Pulmonary artery endothelial cell (primary cell): ENCODE measurements at places on chromosomes 4 and X. TPM values are rescaled to one million over a fixed set of nuclear protein-coding genes. Genes with fewer than 3 reads are reported as not detected.
A peak's percentile ranks its signal among the peaks of the same experiment; 100 is the strongest.

ARL9 gene
- 0.07 TPM in 2 replicates for total RNA-seq

TMPRSS11A gene
- total RNA-seq, result not detected in 2 replicates

NCAPG gene
- 31.1 and 57.1 TPM in 2 replicates for total RNA-seq

FGA gene
- not detected in 2 replicates for total RNA-seq

BGN gene
- 22.9 and 35.6 TPM in 2 replicates for total RNA-seq

XAGE1A gene
- not detected in 2 replicates for total RNA-seq

TMPRSS11B gene
- not detected in 2 replicates for total RNA-seq

DSPP gene
- total RNA-seq, result not detected in 2 replicates

GBA3 gene
- total RNA-seq, result not detected in 2 replicates

GALNTL6 gene
- total RNA-seq, result not detected in 2 replicates

MND1 gene
- total RNA-seq, result 2.9 and 6.0 TPM in 2 replicates

DNA sequence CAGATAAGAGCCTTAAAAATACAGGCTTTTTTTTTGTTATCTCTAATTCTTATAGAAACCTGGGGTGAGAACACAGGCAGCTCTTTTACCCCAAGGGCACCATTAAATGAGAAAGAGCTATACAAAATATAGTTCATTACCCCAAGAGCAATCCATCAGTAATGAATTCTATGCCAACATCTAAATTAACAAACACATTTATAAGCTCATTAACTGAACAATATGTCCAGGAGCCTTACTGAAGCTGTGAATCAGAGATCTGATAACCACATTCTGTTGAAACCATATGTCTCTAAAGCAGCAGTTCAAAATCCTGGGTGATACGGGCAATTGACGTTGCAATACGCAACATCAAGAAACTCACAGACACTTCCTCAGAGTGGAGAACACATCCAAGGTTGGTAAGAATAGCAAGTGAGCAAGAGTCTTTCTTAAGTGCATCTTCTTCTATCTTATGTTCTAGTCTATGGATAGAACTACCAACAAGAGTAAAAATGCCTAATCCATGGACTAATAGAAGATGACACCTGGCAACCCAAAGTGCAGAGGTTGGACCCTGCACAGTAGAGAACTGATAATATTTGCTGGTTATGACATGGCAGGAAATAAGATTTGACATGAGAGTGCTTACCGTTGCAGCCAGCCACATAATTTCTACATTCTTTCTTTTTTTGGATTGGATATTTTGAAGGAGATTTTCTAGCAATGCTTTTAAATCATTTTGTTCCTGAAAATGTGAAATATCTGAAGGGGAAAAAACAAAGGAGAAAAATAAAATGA is 449.3 kb downstream of the IL15 start:
- DNase-seq, result no peak

GRCh38 chr4:13537832-13538177 is 6.5 kb downstream of the NKX3-2 start:
- DNase-seq, result no peak

GRCh38 chr4:65669111-65670019 is 924 bp downstream of the EPHA5 start:
- no peak for DNase-seq

DNA sequence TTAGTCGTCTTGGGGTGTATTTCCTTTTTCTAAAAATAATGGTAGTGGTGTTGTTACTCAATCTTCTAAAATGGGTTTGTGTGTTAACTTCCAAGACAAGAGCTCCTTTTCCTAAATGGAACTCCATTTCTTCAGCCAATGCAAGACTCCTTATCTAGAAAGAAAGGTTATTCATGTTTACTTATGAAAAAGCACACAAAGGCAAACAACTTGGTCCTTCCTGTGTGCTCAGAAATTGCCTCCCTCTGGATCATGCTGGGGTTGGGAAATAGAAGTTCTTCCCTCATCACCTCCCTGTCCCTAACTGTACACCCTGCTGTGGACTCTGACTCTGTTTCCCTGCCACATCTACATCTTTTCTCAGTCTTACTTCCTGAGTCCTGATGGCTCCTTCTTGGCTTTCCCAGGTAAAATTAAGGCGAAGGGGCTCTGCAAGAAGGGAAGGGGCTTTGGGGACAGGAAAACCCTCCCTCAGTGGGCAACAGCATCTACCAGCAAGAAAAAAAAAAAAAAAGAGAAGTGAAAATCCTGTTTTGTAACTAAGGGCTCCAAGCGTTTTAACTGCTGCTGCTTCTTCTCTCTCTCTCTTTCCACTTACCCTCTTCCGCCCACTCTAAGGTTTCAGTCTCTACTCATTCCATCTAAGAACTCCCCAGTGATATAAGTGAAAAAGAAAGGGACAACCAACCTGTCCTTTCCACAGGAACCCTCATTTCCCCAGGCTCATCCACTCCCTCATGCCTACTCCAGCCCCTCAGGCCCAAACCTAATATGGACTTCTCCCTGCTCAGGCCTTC is 19.8 kb upstream of the TASL start:
- no peak for DNase-seq

DNA sequence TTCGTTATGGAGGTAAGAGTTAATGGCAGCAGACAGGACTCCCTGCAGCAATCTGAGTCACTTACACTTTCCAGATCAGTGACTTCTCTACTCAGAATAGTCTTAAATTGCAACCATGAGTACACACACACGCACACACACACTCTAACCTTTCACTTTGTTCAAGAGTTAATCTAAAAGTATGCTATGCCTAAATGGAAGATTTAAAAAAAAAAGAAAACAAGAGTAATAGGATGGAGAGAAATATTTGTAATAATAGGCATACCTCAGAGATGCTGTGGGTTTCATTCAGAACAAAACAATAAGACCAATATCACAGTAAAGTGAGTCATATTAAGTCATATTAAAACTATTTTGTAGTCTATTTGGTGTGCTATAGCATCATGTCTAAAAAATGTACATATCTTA is 969.1 kb upstream of the PCDH10 start:
- peak; percentile 10 for DNase-seq

GRCh38 chr4:165872461-165873297 is at the start of gene TLL1:
Gene TLL1, plus strand, starts transcription at chr4:165873237. Its CDS starts 668 bp downstream, at chr4:165873905.
- DNase-seq, result no peak

- DNase-seq, result no peak
Measured at GRCh38 chrX:39773923-39774773, 323.6 kb downstream of the BCOR start.

GRCh38 chr4:86060341-86060740 is 299.5 kb downstream of the MAPK10 start:
- no peak for DNase-seq

GRCh38 chrX:115906276-115906675 is 264.3 kb upstream of the AGTR2 start:
- DNase-seq, result no peak

DNA sequence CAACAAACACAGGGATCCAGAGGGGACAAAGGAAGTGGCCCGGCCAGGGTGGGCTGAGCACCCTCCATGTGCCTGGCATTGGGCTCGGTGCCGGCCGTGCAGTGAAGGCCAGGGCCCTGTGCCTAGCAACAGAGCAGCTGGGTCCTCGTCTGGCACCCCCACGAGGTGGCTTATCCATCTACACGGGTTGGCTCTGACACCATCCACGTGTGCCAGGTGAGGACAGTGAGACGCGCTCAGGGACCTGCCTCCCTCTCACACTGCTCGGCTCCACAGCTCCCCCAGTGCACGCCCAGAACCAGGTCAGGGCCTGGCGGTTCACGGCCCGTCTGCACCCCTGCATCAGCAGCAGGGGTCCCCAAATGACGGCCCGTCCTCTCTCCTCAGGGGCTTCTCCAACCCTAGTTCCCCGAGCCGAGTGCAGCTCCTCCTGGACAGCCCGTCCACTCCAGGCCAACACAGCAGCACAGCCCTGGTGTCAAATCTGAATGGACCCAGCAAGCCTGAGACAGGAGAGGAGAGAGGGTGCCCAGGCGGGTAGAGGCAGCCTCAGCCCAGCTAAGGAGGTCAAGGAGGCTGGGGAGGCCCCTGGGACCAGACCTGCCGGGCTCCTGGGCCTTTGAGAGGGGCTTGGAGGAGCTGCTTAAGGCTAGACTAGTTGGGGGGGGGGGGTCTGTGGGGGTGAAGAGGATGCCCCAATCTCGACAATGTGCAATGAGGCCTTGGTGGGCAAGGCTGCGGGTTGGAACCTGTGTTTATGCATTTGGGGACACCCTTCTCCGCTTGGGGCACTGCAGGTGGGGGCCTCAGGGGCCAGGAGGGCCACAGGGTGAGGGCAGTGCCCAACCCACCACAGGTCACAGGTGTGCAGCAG is 113.6 kb downstream of the FAM53A start:
- no peak for DNase-seq

DNA sequence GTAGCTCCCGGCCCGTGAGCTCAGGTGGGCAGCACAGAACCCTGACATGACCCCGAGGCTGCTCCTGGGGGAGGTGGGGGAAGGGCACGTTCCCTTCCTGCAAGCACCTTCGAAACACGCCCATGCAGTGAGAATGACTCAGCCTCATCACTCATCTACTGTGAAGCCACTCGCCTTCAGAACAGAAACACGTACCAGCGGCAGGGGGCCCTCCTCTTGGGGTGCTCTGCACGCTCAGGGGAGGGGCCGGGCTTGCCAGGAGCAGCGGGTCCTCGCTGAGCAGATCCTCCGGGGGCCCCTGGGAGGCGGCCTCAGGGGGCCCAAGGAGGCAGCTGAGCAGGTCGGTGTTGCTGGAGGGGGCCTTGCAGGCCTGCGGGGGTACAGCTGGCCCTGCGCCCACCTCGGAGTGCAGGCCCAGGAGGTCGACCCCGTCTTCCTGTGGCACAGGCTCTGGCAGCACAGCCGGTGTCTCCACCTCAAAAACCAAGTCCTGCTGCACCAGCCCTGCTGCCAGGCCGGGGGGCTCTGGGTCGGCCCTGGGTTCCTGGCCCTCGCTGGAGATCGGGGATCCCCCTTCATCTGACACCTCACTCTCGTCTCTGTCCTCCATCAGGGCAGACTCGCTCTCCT is 40.9 kb upstream of the CPLX1 start:
- no peak for DNase-seq

DNA sequence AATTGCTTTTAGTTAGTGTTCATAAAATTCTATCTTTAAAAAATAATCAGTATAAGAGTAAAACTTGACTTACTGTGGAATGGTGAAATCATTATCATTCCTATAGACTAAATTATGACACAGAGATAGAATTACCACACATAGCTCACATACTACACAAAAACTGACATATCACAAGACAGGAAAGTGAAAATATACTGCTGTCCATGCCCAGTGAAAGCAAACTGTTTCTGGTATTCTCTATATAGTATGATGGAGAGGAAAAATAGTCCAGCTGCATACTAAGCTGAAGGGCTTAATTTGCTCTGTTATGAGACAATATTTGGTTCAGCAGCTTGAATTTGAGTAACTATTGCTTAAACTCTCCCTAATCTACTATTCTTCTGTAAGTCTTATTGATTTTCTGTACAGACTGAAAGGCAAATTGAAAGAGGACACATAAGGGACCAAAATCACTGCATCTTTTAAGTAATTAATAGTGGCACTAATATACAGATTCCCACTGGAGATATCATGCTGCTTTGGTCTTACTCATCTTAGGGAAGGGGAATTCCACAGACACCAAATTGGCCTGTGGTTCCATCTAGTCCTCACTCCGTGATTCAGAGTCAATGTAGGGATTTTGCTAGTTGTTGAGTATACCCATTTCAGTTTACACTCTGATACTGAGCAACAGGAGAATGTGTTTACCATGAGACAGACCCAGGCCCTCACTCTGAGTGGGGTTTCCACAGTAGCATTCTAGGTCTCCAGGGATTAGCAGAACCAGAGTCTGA is 47.4 kb upstream of the AGA start:
- no peak for DNase-seq

DNA sequence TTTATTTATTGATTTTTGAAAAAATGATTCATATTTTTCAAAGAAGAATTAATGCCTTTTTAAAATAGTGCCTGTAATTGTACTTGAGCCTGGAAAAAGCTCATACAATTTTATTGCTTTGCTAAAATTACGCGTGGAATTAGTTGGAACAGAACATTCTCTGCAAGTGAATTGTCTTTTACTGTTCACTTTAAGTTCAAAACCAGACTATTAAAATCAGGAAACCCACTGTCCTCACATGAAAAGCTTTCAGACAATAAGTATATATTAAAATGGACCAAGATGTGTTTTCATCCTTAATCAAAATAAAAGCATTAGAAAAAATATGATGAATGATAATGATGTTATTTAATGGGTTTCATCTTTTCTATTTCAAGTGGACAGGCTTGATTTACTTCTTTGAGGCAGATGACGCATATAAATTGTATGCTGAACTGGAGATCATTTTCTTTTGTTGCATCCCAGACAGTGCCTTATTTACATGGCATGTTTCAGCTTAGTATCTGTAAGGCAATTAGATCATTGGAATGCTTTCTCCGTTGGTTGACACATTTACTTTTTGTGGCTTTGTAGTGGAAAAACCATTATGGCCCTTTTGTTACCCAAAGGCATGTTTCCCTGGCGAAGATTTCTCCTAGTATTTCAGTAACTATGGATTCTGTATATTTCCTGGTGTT is 299.0 kb upstream of the MAGEC2 start:
- no peak for DNase-seq

GRCh38 chr4:106041294-106042002 is 146.2 kb downstream of the NPNT start:
- no peak for DNase-seq

DNA sequence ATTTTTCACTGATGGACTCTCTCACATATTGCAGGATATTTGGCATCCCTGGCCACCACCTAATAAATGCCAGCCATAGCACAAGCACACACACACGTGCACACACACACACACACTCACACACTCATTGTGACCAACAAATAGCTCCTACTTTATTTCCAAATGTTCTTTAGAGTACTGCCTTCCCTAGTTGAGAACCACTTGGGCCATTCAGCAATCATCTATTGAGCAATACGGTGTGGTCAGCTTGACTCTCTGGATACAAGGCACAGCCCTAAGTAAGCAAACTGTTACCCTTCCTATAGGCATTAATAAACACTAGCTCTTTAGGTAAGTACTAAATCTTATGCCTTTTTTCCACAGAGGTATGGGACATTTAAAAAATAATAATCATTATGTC is 21.1 kb downstream of the CORIN start:
- no peak for DNase-seq

DNA sequence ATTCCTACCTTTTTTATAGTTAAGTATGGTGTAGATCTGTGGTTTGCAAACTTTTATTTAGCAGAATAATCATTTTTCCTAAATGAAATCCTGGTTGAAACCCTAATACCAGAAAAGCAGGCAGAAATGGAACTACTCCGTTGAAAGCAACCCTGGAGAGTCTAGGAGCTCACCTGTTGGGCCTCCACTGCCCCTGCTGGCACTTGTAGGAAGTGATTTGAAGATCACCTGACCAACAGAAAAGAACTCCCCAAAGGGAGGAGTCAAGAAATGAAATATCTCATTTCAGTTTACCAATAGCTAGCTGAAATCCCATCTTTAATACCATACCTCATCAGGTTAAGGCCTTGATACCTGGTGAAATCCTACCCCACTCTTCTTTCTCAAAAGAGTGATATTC is 277.1 kb downstream of the KLHL13 start:
- DNase-seq, result no peak

DNA sequence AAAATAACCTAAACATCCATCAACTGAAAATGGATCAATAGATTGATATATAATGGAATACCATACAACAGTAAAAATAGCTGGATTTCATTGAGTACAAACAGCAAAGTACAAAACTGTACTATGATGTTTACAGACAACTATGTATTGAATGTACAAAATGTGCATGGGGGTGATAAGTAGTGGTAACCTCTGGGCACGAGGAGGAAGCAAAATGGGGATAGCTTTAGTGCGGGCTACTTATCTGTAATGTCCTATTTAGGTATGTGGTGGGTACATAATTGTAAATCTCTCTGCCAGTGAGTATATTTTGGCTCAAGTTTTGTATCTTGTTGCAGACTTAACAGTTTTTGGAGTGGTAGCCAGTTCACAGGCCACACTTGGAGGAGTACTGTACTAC is 123.6 kb downstream of the STAG2 start:
- no peak for DNase-seq

GRCh38 chrX:49106930-49107329 is 16.6 kb downstream of the GPKOW start:
- peak; percentile 19 for DNase-seq
